ENCODE measurements at places on chromosomes 11 and 22. TPM values are rescaled to one million over a fixed set of nuclear protein-coding genes. Genes with fewer than 3 reads are reported as not detected.

DNA sequence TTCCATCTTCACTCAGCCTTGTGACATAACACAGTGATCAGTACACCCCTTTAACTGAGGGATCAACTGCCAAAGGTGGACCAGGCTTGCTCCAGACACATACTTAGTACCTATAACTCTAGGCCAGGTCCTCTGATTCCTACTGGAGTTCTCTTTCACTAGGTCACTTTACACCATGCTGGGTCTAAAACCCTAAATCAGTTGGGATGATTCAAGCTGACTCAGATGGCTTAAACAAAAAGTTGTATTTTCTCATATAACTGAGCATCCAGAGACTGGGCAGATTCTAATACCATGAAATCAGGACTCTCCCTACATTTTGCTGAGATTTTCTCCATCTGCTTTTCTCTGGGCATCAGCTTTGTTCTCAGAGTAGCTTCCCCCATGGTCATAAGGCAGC lies 26.0 kb upstream of the FLI1 start:
- no peak overlapping the region for H3K4me3 ChIP-seq
- peaks cover 17% of the 10 kb centered on the region for H3K27me3 ChIP-seq
- H3K27ac ChIP-seq, result no peak overlapping the region

GRCh38 chr11:130300567-130300966 lies 14.2 kb downstream of the ZBTB44 start:
- H3K4me1 ChIP-seq, result peaks cover 38% of the 10 kb centered on the region
- H3K4me3 ChIP-seq, result no peak overlapping the region
- DNase-seq, result no peak
- H3K27ac ChIP-seq, result no peak overlapping the region
- peaks cover 47% of the 10 kb centered on the region for H3K36me3 ChIP-seq
- no peaks in the 10 kb centered on the region for H3K27me3 ChIP-seq

DNA sequence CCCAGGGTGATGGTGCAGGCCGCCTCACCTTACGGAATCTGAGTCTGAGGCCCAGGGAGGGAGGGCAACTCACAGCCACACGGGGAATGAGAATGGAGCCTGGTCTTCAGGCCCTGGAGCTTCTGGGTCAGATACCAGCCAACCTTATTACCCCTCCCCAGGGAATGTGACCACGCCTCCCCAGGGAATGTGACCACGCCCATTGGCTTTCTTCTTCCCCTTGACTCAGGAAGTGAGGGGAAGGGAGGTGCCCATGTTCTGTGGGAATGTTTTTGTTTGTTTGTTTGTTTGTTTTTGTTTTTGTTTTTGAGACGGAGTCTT lies 57.5 kb upstream of the RBFOX2 start:
- peaks cover 3% of the 10 kb centered on the region for H3K4me1 ChIP-seq
- no peak overlapping the region for H3K27ac ChIP-seq
- no peak overlapping the region for H3K4me3 ChIP-seq
- no peak for DNase-seq
- H3K27me3 ChIP-seq, result no peaks in the 10 kb centered on the region

GRCh38 chr11:12717851-12718291 lies 43.6 kb downstream of the TEAD1 start:
- H3K27me3 ChIP-seq, result peaks cover 77% of the 10 kb centered on the region
- H3K4me1 ChIP-seq, result peaks cover 18% of the 10 kb centered on the region
- H3K36me3 ChIP-seq, result no peaks in the 10 kb centered on the region
- H3K27ac ChIP-seq, result peak overlapping the region; percentile 28

DNA sequence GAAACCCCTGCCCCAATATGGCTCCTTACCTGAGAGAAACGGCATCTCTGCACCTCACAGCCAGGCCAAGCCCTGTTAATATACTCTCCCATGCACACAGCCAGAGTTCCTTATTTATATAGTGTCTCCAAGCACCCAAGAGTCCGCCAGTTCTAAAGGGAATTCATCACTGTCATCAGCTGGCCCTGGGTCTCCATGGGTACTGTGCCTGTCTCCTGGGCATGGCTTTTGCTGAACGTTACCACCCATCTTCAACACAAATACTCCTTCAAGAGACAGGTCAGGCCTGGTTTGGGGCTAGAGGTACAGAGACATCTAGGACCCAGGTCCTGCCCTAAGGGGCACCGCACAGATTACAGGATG lies 1.6 kb upstream of the ATG16L2 start:
- no peak for DNase-seq
- H3K4me3 ChIP-seq, result peak overlapping the region; percentile 95
- no peaks in the 10 kb centered on the region for H3K27me3 ChIP-seq

DNA sequence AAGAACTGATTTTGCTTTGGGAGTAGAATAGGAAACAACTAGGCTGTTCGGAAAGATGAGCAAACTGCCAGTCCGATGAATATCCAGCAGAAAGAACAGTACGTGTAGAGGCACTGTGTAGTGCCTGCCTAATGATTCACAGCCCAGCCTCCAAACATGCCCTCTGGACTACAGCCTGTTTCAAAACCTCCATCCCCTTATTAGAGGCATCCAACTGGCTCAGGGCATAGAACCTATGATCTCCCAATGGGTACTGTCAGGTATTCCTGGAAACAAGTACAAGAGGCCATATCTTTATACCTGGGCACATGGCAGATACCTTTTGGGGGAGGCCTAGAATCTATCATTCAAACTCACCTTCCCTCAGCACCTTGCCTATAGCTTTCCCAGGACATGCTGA lies 4.9 kb downstream of the RRP8 start:
- no peak overlapping the region for H3K27ac ChIP-seq
- H3K27me3 ChIP-seq, result no peaks in the 10 kb centered on the region
- no peak for DNase-seq

- no peak overlapping the region for H3K27ac ChIP-seq
- no peak for DNase-seq
- H3K27me3 ChIP-seq, result no peaks in the 10 kb centered on the region
- H3K4me3 ChIP-seq, result no peak overlapping the region
- H3K4me1 ChIP-seq, result no peaks in the 10 kb centered on the region
These were observed 45.6 kb upstream of the TENM4 start for GRCh38 chr11:79486242-79486984.

DNA sequence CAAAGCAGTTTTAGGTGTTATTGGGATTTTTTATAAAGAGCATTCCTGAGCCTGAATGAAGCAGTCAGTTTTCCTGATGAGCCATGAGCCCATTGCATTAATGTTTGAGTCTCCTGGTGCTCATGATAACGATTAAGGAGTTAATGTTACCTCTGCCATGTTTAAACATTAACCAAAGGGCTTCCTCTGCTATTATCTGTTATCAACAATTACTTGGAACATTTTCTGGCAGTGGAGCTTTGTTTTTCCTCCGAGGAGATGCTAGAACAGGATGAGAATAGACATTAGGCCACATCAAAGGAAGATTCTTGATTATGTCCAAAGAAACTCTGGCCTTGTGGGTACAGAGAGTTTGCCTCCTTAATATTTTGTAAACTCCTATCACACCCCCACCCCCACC lies 49.9 kb downstream of the ZNRF3 start:
- no peak for DNase-seq
- H3K27me3 ChIP-seq, result peaks cover 63% of the 10 kb centered on the region
- H3K27ac ChIP-seq, result no peak overlapping the region
- no peak overlapping the region for H3K4me3 ChIP-seq
- H3K36me3 ChIP-seq, result no peaks in the 10 kb centered on the region

DNA sequence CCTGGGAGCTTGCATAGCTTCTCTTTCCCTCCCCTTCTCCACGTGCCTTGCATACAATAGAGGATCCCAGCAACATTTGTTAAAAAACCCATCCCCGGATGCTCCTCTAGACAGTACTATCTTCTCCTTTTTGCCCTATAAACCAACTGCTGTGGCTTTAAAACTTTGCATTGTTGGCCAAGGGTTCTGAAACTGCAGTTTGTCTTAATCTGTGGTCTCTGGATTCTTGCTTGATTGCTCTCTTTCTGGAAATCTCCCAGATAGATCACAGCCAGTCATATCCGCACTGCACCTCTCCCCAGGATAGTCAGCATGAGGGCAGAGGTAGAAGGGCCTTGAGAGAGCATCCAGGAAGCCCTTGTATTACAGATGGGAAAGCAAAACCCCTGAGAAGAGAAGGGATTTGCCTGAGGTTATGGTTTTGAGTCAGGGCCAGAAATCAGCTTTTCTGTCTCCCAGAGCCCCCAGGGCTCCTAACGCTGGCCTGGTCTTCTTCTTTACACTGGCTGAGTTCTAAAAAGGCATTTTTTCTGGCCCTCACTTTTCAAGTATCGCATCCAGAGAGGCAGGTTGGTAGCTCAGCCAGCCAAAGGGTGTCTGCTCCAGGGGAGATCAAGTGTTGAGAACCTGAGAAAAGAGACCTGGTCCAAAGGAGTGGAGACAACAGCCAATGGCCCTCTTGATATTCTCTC lies 70.6 kb downstream of the ADM start:
- H3K4me3 ChIP-seq, result no peak overlapping the region
- H3K36me3 ChIP-seq, result no peaks in the 10 kb centered on the region
- peaks cover 5% of the 10 kb centered on the region for H3K27me3 ChIP-seq
- H3K27ac ChIP-seq, result no peak overlapping the region
- no peaks in the 10 kb centered on the region for H3K4me1 ChIP-seq
- DNase-seq, result no peak

- DNase-seq, result no peak
- no peak overlapping the region for H3K4me3 ChIP-seq
- no peaks in the 10 kb centered on the region for H3K4me1 ChIP-seq
- peaks cover 16% of the 10 kb centered on the region for H3K27me3 ChIP-seq
These were observed 24.2 kb downstream of the KRTAP5-5 start for GRCh38 chr11:1653541-1654387.

DNA sequence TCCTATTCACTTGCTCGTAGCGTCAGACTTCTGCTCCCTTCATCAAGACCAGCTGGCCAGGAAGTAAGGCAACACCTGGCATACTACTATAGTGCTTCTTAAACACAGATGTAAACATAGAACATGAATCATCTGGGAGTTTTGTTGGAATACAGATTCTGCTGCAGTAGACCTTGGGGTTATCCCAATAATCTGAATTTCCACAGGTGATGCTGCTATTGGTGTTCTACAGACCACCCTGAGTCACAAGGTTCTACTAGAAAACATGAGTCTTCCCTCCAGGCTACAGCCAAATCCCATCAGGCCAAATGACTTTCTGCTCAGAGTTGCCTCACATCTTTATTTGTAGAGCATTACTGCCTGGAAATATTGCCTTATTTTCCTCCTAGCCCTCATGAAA lies 175.2 kb downstream of the NELL1 start:
- H3K27me3 ChIP-seq, result no peaks in the 10 kb centered on the region
- DNase-seq, result no peak
- H3K36me3 ChIP-seq, result no peaks in the 10 kb centered on the region
- H3K4me1 ChIP-seq, result no peaks in the 10 kb centered on the region
- H3K27ac ChIP-seq, result no peak overlapping the region
- no peak overlapping the region for H3K4me3 ChIP-seq

DNA sequence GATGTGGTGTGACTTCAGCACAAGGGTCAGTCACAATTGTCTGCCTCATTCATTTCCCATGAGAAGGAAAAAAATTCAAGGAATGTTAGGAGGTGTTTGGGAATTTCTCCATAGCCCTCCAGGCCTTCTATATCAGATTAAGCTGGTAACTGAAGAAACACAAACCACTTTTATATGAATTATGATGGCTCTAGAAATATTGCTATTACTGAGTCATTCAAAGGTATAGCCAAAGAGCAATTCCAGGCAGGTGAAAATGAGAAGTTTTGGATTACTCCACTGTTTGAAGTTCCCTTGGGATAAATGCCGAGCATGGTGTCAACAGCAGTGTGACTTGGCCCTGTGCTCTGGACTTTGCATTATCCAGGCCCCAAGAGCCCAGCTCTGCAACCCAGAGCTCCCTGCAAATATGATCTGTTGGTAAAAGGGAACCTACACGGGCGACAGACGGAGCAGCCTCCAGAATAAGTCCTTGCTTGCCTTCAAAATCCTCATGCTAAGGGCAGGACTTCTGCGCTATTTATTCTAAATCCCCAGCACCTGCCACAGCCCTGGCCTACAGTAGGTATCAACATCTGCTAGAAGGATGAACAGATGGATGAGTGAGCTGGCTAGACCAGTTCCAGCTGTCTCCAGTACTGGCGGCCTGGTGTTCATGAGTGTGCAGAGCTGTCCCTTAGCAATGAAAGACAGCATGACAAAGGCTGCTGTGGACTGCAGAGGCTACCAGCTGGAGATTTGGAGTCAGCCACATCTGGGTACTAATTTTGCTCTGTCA lies 67.5 kb upstream of the ZBED5 start:
- H3K4me1 ChIP-seq, result peaks cover 5% of the 10 kb centered on the region
- peaks cover 19% of the 10 kb centered on the region for H3K27me3 ChIP-seq
- no peak overlapping the region for H3K4me3 ChIP-seq
- no peak overlapping the region for H3K27ac ChIP-seq
- no peak for DNase-seq

DNA sequence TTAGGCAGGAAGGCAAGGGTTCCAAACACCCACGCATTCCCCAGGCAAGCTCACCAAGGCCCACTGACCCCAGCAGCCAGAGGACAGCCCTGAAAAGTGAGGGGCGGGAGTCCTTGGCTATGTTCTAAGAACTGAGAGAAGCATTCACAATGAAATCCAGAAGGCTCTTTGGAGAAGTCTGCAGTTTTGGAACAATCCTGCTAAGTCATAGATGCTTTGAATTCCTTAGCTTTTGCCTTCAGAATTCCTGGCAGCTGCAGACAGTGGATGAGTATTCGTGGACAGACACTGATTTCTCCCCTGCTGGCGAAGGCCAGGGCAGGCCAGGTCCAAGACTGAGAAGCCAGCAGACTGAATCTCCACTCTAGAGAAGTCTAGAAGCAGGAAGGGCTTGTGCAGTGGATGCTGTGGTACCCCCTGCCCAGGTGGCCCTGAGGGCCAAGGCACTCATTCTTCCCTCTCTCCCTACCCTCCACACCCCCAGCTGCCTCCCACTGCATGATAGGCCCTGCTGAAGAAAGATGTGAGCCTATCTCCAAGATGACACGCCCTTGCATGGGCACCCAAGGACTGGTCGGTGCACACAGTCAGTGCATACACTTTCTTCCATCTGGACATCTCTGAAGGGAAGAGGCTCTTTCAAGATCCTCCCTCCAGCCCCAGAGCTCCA lies 133.2 kb upstream of the TEAD1 start:
- no peaks in the 10 kb centered on the region for H3K36me3 ChIP-seq
- DNase-seq, result no peak
- no peak overlapping the region for H3K27ac ChIP-seq
- H3K4me1 ChIP-seq, result no peaks in the 10 kb centered on the region

DNA sequence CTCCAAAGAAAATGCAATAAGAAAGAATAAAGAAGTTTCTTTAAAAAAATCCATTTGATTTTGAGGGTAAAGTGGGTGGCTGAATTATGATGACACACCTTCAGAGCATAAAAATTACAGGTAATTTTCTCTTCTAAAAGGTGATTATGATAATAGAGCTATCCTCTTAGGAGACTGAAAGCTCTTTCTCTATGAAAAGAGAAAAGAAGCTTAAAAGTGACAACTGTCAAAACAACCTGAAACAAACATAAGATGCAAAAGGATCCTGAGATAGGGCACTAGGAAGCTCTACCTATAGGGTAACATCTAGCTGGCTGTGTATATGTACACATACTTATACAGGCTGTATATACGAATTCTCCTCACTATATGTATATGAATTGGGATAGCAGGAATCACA lies 270.2 kb downstream of the GUCY1A2 start:
- no peak overlapping the region for H3K4me3 ChIP-seq
- no peaks in the 10 kb centered on the region for H3K36me3 ChIP-seq
- no peak for DNase-seq
- H3K4me1 ChIP-seq, result no peaks in the 10 kb centered on the region

GRCh38 chr11:110069158-110069737 lies 23.9 kb upstream of the ZC3H12C start:
- H3K4me1 ChIP-seq, result peaks cover 15% of the 10 kb centered on the region
- no peak overlapping the region for H3K4me3 ChIP-seq
- H3K27ac ChIP-seq, result no peak overlapping the region
- peaks cover 3% of the 10 kb centered on the region for H3K36me3 ChIP-seq

ANKK1 gene
- total RNA-seq, result not detected

RTN4R gene
- total RNA-seq, result 2.3 TPM

KRTAP5-8 gene
- not detected for total RNA-seq

TRIM48 gene
- not detected for total RNA-seq

C1QTNF6 gene
- total RNA-seq, result 10.3 TPM

ACRV1 gene
- total RNA-seq, result not detected

KRTAP5-4 gene
- total RNA-seq, result not detected

PRR33 gene
- total RNA-seq, result 0.08 TPM

SHISAL1 gene
- total RNA-seq, result not detected

NEFH gene
- total RNA-seq, result 2.9 TPM

All from activated CD4-positive, alpha-beta memory T cell treated with anti-CD3 and anti-CD28 coated beads, Interleukin-2, amount 10 ng/mL, durations not matched to agents 7 days and 5 days (primary cell).